ENCODE measurements at places on chromosomes 16 and 17. TPM values are rescaled to one million over a fixed set of nuclear protein-coding genes. Genes with fewer than 3 reads are reported as not detected.

GRCh38 chr16:86051368-86052114, 152.6 kb downstream of the IRF8 start:
- DNase-seq: no peak

PRRT2 gene
- 3.9 TPM for total RNA-seq

GRCh38 chr16:610513-611381, 20.0 kb upstream of the WFIKKN1 start:
- no peak for DNase-seq

DNA sequence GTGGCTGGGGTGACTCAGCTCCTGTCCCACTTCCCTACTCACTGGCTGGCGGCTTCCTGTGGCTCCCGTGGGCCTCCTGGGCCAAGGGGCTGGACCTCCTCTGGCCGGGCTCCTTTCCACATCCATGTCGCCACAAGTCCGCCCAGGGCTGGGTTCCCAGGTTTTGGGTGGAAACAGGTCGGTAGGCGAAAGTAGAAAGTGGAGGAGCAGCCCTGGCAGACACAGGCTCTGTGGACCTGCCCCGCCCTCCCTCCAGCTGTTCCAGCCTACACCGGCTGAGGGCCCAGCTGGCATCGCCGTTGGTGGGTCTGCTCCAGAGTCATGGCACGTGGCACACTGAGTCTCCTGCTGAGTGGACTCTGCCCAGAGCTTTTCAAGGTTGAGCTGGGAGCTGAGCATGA, 28.7 kb downstream of the GSE1 start:
- no peak for DNase-seq

- DNase-seq: no peak
Measured at GRCh38 chr16:17512636-17513220, 42.0 kb upstream of the XYLT1 start.

GRCh38 chr16:87851601-87852000, 17.7 kb downstream of the SLC7A5 start:
- DNase-seq: no peak

DNA sequence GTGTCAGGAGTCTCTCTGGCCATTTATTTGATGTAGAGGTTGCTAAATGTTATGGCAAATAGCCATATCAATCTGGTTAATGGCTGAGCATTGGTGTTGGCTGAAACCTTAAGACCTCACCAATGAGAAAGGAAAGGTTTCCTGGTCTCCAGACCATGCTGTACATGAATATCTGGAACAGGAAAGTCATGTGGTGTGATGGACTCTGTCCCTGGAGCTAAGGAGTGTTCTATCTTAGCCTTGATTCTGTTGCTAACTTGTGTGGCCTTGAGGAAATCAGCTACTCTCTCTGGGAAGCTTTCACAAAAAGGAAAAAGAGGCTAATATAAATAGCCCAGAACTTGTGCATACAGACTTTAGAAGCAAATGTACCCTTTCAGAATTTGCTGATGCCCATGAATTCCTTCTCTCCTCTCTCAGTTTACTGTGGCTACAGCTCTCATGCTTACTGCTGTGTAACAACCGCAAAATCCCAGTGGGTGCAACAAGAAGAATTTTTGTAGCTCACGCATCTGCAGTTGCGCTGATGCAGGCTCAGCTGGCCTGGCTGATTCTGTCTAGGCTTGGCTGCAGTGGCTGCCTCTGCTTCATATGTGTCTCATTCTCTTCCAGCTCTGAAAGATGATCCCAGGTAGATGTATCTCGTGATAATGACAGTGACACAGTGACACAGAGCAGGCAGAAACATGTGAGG, 287.5 kb downstream of the NPIPA8 start:
- no peak for DNase-seq
